ENCODE measurements at places on chromosomes 11 and 22. TPM values are rescaled to one million over a fixed set of nuclear protein-coding genes. Genes with fewer than 3 reads are reported as not detected.

OR52N4 gene
- polyA plus RNA-seq: 0.08 TPM

C22orf42 gene
- polyA plus RNA-seq: not detected

SPTBN2 gene
- 0.53 TPM for polyA plus RNA-seq

MMP1 gene
- 40.5 TPM for polyA plus RNA-seq

TMEM45B gene
- not detected for polyA plus RNA-seq

DYNC2H1 gene
- 20.4 TPM for polyA plus RNA-seq

DNA sequence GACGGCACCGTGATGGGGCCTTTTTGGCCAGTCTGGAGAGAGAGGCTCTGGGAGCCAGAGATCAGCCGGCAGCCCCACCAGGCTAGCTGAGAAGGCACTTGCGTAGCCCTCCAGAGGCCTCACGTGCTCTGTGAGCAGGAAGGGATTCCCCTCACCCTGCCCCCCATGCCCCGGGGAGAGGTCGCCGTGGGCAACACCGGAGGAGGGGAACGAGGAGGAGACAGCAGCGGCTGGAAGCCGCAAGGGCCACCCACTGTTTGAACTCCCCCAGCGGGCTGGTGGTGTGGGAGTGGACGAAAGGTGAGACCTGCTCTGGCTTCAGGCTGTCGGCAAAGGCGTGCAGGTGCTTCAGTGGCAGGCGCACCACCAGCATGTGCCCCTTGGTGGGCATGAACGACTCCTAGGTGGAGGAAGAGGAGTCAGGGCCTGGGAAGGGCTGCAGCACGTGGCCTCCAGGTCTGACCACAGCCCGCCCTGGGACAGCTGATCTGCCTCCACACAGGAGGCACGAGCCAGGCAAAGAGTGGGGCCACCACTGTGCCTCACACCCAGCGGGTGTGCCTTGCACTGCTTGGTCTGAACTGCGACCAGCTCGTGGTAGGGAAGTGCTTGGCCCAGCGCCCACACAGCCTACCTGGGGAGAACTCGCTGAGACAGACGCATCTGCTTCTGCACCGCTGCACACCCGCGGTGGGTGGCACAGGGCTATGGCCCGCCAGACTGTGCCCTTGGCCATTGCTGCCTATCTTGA lies 99.9 kb downstream of the MED15 start:
- H3K36me3 ChIP-seq: no peaks in the 10 kb centered on the region
- H3K27ac ChIP-seq: no peak overlapping the region
- peaks cover 8% of the 10 kb centered on the region for H3K27me3 ChIP-seq

- H3K4me3 ChIP-seq: peak overlapping the region; percentile 85
- DNase-seq: no peak
- H3K36me3 ChIP-seq: no peaks in the 10 kb centered on the region
- H3K27ac ChIP-seq: peak overlapping the region; percentile 45
- H3K27me3 ChIP-seq: no peaks in the 10 kb centered on the region
- H3K4me1 ChIP-seq: no peaks in the 10 kb centered on the region
Observed at GRCh38 chr11:2992997-2993325, 832 bp upstream of the NAP1L4 start.

DNA sequence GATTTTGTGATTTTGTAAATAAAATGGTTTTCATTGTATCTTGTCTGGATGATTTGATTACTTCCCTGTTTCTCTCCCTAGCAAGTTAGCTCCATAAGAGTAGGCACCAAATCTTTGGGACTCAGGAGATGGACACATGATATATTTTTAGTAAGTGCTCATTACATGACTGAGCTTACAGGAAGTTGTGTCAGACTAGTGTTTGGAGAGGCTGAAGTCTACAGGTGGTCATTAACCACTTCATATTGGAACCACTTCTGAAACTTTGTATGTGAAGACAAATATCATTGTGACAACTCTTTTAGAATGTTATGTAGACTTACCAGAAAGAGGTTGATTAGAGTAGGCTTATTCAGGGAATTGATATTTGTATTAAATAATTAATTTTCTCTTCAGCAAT lies 19.1 kb downstream of the ARHGAP42 start:
- H3K36me3 ChIP-seq: no peaks in the 10 kb centered on the region
- H3K4me1 ChIP-seq: peaks cover 9% of the 10 kb centered on the region
- no peak overlapping the region for H3K27ac ChIP-seq
- no peaks in the 10 kb centered on the region for H3K27me3 ChIP-seq

DNA sequence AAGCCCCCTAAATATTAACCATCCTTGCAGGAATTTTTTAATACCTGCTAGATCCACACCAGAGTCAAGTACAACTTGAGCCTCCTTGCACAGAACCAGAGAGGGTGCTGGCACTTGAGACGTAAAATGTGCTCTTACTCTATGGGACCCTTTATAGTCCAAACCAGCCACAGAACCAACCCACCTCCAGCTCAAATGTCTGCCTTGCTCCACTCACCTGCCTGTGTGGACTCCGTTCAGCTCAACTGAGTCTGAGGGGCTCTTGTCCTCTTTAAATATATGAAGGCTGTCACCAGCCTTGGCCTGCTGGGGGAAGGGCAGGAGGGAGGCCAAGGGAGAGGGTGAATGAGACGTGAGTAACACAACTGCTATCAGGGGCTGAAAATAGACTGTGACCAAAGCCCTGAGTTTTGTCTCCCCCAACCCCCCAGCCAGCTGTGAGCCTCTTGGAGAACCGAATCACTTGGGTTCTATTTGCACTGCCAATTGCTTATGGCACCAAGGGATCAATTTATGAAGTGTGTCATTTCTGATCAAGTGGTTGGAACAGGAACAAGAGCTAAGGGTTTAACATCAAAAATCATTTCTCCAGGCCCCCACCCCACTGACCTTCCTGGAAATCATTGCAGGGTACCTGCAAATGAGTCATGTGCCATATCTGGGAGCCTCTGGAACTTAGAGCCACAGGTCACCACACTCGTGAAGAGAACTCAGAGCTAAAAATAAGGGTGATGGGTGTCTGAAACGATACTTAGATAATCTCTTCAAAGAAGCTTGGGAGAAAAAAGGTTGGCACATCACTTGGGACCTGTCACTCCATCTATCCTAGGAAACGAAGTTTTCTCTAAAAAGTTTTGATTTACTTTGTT lies at the start of gene CSRP3:
CSRP3 (minus strand) TSS at position 247 of the 869 bp plus-strand sequence. CDS start 9,535 bp downstream, outside the sequence.
- no peak within 1 kb of the TSS for H3K4me3 ChIP-seq
- H3K36me3 ChIP-seq: no peaks in the 10 kb centered on the region
- no peak within 1 kb of the TSS for H3K27ac ChIP-seq
- H3K27me3 ChIP-seq: peaks cover 10% of the 10 kb centered on the region
- no peak for DNase-seq

DNA sequence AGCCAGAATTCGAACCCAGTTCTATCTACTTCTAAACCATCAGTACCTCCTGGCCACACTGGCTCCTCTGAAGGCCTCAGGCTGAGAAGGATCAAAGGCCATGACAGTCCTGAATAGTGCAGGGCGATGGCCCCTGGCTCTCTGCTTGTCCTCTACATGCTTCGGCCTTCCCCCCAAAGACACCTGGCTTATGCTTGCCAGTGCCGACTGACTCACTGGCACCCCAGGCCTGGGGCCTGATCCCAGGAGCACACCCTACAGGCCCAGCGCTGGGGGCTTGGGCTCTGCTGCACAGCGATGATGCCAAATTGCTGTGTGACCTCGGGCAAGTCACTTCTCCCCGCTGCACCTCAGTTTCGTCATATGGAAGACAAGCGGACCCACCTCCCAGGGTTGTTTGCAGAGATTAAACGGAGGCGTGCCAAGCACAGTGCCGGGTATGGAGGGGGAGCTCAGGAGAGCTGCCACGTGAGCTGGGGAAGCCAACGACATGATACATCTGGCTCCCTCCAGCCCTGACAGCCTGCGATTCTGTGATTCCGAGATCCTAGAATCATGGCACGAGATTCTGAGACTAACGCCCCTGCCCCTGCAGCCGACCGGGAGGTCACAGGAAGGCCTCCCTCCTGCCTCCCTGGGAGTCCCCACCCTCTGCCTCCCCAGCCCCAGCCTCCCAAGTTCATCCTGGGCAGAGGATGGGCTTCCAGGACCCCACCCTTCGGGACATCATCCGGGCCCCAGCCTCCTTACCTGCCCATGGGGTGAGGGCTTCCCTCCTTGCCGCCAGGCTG lies 1.0 kb downstream of the SSTR3 start:
- DNase-seq: no peak
- no peaks in the 10 kb centered on the region for H3K36me3 ChIP-seq
- H3K27ac ChIP-seq: no peak overlapping the region

GRCh38 chr11:1496761-1497095 lies 10.1 kb upstream of the MOB2 start:
- H3K4me1 ChIP-seq: no peaks in the 10 kb centered on the region
- no peak for DNase-seq
- no peak overlapping the region for H3K4me3 ChIP-seq
- H3K36me3 ChIP-seq: no peaks in the 10 kb centered on the region
- H3K27ac ChIP-seq: no peak overlapping the region

DNA sequence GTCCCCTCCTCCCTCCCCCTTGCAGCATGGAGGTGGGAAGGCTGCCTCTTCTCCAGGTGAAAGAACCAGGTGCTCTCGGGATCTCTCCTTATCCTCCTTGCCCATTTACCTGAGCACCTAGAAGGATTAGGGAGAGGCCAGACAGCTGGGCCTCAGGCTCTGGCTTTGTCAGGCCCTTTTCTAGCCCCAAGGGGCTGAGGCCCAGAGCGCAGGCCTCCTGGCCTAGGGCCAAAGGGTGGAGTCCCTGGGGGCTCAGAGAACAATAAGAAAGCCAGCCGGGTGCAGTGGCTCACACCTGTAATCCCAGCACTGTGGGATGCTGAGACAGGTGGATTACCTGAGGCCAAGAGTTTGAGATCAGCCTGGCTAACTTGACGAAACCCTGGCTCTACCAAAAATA lies 5.4 kb upstream of the TTLL1 start:
- no peaks in the 10 kb centered on the region for H3K36me3 ChIP-seq
- no peaks in the 10 kb centered on the region for H3K27me3 ChIP-seq
- no peak for DNase-seq
- H3K27ac ChIP-seq: no peak overlapping the region

DNA sequence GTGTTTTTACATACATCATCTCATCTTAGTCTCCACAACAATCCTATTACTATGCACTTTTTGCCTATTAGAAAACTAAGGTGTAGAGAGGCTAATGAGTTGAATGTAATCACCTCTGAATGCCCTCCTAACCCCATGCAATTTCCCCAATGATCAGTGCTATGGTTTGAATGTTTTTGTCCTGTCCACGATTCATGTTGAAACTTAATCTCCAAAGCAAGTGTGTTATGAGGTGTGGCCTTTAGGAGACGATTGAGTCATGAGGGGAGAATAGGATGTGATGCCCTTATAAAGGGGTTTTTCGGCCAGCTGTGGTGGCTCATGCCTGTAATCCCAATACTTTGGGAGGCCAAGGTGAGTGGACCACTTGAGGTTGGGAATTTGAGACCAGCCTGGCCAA lies 2.0 kb upstream of the CCDC73 start:
- DNase-seq: no peak
- H3K27ac ChIP-seq: no peak overlapping the region
- no peaks in the 10 kb centered on the region for H3K27me3 ChIP-seq
- H3K36me3 ChIP-seq: no peaks in the 10 kb centered on the region
- no peaks in the 10 kb centered on the region for H3K4me1 ChIP-seq
- no peak overlapping the region for H3K4me3 ChIP-seq

GRCh38 chr11:63641727-63642126 lies 27.5 kb upstream of the PLAAT3 start:
- H3K27ac ChIP-seq: no peak overlapping the region
- no peaks in the 10 kb centered on the region for H3K27me3 ChIP-seq
- H3K4me1 ChIP-seq: no peaks in the 10 kb centered on the region
- peaks cover 6% of the 10 kb centered on the region for H3K36me3 ChIP-seq
- H3K4me3 ChIP-seq: no peak overlapping the region

- no peaks in the 10 kb centered on the region for H3K27me3 ChIP-seq
- no peaks in the 10 kb centered on the region for H3K4me1 ChIP-seq
- no peak overlapping the region for H3K27ac ChIP-seq
- no peaks in the 10 kb centered on the region for H3K36me3 ChIP-seq
- no peak overlapping the region for H3K4me3 ChIP-seq
Observed at GRCh38 chr11:56624661-56625110, 10.0 kb upstream of the OR5M1 start.

DNA sequence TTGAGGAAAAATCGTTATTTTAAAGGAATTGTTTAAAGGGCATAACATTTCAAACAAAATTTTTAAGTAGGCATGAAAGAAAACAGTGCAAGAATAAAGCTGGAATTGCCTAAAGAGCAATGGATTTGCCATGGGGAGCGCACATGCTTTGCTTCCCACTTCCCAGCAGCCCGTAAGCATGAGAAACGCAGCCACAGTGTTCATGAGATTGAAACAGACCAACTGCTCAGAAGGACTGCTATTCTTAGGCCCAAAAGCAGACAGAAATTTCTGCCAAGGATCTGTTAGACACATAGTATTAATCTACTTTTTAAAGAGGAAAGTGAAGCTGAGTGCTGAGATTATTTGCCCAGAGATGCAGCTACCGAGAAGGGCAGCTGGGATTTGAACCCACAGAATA lies 34.2 kb upstream of the TSKU start:
- no peak for DNase-seq
- no peak overlapping the region for H3K27ac ChIP-seq
- H3K4me3 ChIP-seq: no peak overlapping the region
- H3K36me3 ChIP-seq: no peaks in the 10 kb centered on the region
- H3K27me3 ChIP-seq: peaks cover 2% of the 10 kb centered on the region
